ENCODE measurements at places on chromosomes 2 and 18.
A peak's percentile ranks its signal among the peaks of the same experiment; 100 is the strongest.

GRCh38 chr2:143132355-143132754 is 3.1 kb downstream of the ARHGAP15 start:
- DNase-seq = peak; percentile 29

GRCh38 chr2:97868986-97869721 is 126.6 kb downstream of the TMEM131 start:
- no peak for DNase-seq

DNA sequence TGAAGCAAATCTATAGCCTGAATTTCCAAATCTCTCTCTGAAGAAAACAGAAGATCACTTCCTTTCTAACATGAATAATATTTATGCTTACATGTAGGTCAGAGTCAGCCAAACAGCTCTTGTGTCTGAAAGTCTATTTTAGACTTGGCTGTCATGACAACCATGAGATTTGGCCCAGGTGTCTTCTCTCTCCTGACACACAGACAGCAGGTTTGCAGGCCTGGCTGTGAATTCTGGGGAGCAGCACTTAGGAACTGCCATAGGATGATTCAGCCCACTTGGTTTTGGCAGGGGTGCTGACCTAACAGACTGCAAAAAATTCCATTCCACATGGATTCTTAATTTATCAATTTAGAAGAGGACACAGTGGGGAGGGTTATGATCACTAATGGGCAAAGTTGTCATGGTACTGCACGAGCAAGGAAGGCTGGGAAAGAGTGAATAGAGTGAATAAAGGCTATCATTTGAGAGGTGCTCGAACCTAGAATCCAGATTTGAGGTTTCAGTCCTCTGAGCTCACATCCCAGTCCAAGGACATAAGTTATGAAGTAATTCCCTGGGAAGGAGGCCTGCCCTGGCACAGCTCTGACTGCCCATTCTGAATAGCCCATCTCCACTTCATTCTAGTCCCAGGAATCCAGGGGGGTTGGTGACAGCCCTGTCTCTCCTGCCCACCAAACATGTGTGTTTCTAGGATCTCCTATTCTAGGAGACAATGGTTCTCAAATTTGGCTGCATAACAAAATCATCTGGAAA is 453.9 kb upstream of the TRIB2 start:
- no peak for DNase-seq

DNA sequence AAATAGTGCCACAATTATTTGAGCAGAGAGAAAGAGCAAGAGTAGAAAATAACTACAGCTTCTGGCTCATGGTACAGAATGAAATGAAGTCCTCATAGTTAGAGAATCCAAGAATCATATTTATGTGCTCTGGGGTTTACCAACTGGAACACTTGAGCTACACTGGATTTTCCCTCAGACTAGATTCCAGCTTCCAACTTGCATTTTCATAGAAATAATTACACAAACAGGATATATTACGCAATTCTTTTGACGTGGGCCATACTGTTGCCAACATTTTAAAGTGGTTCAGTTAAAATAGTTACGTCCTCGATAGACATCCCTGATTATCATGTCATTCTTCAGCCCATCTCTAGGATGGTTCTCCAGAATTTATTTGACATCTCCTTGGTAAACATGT is 129.2 kb downstream of the ETAA1 start:
- DNase-seq = no peak

DNA sequence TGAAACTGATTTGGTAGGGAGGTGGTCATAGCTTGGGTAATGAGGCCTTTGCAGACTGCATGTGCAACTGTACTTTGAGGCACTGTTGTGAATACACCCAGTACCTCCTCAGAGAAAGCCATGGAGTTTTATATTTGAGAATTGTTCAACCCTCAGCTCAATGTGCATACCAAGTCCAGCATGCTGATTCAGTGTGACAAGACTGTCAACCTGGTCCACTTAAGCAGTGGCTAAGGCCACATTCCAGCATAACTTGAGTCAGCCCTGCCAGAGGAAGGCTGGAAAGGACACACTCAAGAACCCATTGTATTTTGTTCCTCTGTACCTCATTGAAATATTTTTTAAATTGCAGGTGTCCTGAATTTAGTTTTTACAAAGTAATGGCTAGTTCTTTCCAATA is 121.8 kb upstream of the HNMT start:
- no peak for DNase-seq

GRCh38 chr2:133200684-133201421 is 367.4 kb downstream of the NCKAP5 start:
- DNase-seq = no peak

DNA sequence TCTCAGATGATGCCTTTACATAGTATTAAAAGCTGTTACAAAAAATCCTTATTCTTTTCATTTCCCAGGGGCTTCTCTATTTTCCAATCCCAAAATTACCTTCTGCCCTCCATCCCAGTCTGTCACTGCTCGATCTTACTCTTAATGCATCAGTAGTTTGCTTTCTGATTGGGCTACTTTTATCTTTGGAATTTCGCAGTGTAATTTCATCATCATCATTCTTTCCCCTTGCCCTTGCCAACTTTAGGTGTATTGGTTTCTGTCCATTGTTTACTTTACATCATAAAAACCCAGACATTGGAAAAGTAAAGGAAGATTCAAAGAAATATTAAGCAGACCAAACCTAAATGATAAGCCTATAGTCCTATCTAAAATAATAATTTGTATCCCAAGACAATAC is 457.2 kb downstream of the PIK3C3 start:
- no peak for DNase-seq

DNA sequence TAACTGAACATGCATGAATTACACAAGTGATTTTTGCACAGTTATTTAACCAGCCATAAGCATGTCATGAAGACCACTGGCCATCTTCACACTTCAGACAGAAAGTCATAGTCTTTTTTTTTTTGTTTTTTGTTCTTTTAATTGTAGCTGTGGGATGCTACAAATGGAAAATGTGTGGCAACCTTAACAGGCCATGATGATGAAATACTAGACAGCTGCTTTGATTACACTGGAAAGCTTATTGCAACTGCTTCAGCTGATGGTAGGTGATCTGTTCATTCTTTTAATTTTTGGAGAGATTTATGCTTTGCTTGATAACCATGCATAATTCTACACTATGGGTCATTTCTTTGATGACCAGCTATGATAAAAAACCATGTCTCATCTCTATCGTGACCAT is 35.6 kb downstream of the DAW1 start:
- no peak for DNase-seq

GRCh38 chr2:149200109-149200520 is 130.3 kb upstream of the LYPD6 start:
- no peak for DNase-seq

DNA sequence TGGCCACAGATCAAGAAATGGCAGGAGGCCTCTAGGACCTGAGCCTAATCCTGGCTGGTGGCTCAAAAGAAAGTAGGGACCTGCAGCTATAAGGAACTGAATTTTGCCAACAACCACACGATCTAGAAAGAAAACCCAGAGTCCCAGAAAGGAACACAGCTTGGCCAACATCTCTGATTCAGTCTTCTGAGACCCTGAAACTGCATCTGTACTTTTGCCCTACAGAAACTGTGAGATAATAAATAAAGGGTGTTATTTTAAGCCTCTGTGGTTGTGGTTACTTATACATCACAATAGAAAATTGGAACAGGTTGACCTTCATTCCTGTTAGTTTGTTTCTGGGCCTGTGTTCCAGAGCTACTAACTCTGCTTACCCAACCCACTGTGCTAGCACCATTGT is 356.8 kb upstream of the ST6GAL2 start:
- DNase-seq = no peak

DNA sequence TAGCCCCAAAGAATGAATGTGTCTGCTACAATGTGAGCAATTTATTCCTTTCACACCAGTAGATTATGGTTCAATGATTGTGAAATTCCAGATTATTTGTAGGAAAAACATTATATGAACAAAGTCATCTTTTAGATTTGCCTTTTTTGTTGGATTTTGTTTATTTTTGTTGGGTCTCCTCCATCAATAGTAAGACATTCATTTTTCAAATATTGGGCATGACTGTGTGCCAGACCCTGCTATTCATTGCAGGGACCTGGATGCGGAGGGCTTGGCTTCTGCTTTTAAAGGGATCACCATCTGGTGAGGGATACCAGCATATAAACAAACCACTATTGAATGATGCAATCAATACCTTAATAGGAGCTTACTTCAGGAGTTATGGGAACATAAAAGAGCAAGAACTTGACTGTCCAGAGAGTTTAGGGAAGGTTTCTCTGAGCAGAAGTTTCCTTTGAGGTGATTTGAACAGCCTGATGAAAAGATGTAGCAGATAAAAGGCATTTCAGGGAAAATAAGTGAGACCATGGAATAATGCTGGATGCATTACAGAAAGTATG is 486.7 kb downstream of the EPHA4 start:
- DNase-seq = no peak
